ENCODE measurements at places on chromosomes 3 and 15. TPM values are rescaled to one million over a fixed set of nuclear protein-coding genes. Genes with fewer than 3 reads are reported as not detected.

GRCh38 chr15:70132139-70132538, 34.4 kb upstream of the TLE3 start:
- no peak for DNase-seq

DNA sequence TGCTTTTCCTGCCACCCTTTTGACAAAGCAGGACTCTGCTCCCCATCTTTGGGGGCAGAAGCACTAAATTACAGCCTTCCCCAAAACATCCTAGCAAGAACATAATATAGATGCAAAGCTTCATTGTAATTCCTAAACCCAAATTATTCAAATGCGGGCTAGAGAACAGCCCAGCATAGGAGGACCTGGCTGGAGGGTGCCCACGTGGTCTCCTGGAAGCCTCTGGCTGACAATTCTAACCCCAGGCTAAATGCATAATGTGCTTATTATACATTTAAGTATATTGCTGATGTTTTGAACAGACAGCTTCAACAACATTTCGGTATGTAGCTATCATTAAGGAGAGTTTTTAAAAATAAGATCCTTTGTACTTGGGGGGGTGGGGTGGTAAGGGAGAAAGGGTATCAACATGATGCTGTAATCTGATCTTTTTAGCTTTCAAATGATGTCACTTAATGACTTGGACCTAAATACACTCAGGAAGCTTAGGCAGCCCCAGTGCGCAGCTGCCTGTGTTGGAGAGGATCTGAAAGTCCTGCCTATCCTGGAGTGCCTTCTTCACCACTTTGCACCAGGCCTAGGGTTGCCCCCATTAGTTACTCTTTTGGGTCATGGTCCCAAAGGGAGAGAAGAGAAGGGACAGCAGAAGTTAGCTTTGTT, 57.2 kb upstream of the USP3 start:
- DNase-seq: no peak

DNA sequence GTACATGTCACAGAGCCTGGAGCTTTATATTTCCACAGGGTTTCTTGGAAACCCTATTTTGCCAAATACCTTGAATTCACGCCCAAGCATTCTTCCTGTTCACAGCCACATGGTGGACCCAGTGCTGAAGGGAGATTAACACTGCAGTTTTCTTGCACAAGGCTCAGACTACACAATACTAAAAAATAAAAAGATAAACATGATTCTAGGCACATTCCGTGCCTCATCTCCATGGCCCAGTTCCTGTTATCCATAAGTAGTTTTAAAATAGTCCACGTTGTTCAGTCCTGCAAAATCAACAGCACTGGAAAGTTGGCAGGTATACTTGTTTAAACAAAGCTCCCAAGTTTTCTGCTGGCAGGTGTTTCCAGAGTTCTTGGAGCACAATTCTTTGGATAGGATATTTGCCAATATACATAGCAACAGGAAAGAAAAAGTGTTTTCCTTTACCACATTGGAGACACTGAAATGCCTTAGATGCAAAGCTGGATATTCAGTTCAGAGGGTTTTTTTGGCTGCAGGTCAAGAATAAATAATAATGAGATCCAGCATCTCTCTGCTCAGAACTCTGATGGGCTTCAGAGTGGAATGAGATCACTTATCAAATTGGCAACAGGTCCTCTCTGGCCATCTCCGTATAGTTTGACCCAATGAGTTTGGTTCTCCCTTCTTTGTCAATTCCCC, 88.1 kb upstream of the TGFBR2 start:
- no peak for DNase-seq

- no peak for DNase-seq
These were observed 46.5 kb upstream of the CLDN18 start for GRCh38 chr3:137963463-137963862.

GRCh38 chr15:34905047-34905446, 64.5 kb downstream of the AQR start:
- DNase-seq: no peak

TUSC7 gene
- not detected for polyA plus RNA-seq

ROPN1 gene
- not detected for polyA plus RNA-seq

Data from SK-N-SH (cell line).